ENCODE measurements at places on chromosomes 6 and 20.

GRCh38 chr20:14114065-14114704 is 118.9 kb downstream of the MACROD2 start:
- no peak for DNase-seq

DNA sequence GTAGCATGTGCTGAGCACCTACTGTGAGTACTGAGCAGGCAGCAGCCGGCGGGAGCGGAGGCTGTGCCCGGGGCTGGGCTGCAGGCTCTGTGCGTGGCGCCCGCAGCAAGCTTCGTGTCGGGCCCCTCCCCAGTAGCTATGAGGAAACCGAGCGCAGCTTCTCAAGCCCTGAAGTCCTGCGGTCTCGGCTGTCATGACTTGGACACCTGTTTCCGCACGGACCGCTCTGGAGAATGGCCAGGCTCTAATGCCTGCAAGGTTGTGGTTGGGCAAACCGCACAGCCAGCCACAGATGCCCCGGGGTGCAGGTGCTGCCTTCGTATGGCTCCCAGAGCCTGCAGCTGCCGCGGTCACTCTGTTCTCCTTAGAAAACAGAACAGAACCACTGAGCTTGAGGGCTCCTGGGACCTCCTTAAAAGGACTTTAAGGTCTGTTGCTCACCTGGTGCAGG is 33.7 kb downstream of the PYGB start:
- DNase-seq = peak; percentile 87

DNA sequence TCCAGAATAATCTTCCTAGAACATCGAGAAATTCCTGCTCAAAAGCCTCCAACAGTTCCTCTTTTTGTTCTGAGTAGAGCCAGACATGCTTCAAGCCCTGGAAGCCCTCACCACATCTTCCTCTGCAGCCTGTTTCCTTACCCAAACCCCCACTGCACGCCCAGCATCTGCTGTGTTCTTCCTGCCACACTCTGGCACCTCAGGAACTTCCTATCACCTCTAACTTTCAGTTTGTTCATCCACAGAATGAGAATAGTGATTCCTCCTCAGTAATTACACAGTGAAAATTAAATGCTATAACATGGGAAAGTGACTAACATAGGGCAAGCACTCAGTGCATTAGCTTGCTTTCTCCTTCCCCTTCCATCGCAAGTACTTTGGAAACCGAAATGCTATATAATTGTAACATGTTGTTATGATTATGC is 26.3 kb downstream of the C6orf89 start:
- peak; percentile 68 for DNase-seq

GRCh38 chr6:144661116-144661806 is 376.1 kb downstream of the UTRN start:
- DNase-seq = no peak

DNA sequence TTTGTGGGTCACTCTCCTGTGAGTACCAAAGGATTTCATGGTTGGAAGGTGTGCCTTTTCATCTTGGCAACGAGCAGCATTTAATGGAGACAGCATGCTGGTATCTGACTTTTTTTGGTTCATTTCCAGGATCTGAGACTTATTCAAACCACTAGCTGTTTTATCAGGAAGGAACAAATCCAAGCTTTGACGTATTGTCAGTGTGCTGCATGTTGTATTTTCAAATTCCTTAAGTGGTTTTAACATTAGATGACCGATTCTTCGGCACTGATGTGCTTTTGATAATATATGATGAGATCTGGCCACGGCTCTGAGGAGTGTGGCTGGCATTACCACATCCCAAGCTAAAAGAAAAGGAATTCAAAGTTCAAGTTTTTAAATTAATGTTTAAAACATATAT is 6.4 kb downstream of the RMND1 start:
- DNase-seq = no peak

DNA sequence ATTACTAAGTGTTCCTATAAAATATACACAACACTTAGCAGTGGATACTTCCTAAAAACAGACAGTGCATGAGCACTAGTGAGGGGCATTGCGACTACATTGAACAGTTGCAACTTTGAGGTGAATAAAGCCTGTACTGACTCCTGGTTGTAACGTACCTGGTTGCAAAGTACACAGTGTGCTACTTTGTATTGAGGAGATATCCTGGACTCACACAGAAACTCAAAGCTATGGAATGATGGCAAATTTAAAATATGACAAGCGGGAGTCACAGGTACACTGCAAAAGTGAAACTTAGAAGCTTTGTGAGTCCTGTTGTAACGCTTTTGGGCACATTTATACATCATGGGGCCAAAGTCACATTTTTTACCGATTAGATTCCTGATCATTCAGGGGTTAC is 55.6 kb upstream of the HLA-A start:
- DNase-seq = no peak

- peak; percentile 91 for DNase-seq
These were observed 217.5 kb downstream of the GJA1 start for GRCh38 chr6:121652726-121653623.

DNA sequence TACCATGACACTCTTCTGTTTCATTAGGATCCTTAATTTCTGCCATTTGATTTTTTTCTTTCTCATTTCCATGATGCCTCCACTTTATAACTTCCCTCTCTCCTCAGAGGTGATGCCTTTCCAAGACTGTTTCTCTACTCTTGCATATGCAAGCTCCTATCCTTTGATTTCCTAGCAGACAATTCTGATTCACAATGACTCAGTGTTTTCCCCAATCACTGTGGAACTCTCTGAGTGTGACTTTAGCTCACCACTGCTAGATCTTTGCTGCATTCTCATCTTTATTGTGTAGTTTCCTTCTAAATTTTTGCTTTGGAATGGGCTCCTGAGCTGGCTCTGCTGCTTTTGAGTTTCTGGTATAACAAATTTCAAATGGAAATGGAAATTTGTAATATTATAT is 184.9 kb downstream of the TINAG start:
- DNase-seq = no peak

All from NB4 (cell line).